NCI-H1436 (cell line): ENCODE measurements at places on chromosomes 1 and 21.

DNA sequence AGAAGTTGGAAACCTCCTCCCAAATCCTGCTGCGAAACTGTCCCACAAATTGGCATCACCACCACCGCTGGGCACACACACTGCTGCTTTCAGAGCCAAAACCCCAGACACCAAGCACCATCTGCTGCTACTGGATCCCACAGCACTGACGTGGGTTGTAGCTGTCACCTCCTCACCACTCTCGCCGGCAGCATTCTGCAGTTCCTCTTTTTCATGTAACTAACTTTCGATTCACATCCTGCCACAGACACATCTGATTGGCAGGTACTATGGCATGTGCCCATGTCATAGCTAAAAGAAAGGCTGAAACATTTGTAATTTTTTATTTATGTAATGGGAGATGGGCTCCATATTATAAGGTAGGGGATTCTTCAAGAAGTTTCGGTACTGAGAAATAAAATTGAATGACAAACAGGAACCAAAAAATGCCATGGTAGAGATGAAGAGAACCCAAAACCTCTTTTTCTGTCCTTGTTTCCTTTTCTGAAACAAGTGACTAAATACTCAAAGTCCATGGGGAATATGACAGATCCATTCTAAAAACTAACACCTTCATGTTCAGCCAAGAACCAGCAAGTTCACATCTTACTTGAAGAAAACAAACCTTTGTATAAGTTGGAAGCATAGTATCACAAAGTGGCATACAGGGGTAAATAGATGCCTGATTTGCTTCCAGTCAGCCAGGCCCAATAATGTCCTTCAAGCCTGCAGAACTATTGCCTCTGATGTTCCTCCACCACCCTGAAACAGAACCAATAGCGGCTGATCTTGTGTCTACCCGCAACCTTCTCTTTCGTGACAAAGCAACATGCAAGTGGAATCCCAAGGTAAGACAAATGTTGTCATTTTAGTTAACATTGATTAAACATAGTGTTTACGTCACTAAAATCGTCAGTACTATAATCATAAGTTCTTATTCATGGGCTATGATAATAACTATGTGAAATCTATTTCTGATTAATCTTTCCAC is 26.6 kb upstream of the RGS13 start:
- no peak for DNase-seq

DNA sequence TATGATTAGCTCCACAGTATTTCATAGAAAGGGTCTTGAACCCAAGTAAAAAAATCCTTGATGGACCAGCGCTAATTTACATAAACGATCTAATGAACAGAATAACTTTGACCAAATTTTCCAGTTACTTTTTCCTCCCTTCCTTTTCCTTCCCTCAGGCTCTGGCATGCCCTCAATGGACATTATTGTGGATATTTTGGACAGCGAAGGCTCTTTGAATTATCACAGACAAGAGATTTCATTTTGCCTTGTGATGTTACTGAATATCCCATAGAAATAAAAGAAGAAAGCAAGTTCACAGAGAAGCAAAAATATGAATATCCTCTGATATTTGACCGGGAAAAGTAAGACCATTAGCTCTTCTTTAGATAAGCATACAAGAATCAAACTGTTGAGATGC is 60.3 kb upstream of the EXO1 start:
- DNase-seq: no peak

GRCh38 chr1:170340308-170340707 is 191.7 kb upstream of the GORAB start:
- no peak for DNase-seq

DNA sequence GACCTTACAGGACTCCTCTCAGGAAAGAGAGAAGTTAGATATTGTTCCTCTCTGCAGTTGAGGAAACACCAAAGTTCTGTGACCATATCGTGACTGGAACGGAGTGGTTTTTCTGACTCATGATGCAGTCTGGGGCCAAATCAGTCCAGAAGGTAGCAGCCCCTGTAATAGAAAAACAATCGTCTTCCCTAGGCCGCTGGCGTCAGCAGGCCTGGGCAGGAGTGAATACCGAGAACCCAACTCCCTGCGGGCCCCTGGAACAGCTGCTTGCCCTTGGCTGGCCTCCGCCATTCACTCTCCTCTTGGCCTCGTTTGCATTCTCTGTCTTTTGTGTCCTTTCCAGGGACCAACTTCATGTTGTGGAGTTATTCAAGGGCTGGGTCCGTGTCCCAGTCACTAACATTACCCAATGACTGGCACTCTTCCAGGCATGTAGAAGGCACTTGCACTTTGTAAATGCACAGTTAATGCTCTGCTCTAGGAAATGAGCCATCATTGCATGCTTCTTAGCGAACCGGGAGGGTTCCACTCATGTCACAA is 10.9 kb upstream of the CD101 start:
- DNase-seq: no peak

DNA sequence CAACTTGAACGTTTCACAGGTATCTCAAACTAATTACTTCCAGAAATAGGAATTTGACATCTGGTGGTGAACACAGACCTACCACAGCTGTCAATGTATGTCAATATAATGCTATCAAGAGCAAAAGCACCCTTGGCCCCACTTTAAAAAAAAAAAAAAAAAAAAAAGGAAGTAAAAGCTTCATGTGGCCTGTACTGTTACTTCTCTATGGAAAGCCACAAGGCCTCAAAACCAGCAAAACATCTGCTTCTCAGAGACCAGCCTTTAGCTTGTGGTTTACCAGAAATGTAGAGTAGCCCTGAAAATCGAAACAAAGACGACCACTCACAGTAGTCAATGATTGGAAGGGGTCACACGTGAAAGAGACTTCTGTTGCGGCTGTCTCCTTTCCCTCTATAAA is 109.6 kb downstream of the SLC45A1 start:
- DNase-seq: no peak

- DNase-seq: no peak
These were observed 1.3 kb upstream of the PLD5 start for GRCh38 chr1:242525769-242526168.

- no peak for DNase-seq
These were observed 556 bp downstream of the WDR77 start for GRCh38 chr1:111448482-111448917.

GRCh38 chr1:212260557-212261355 is 24.5 kb upstream of the PPP2R5A start:
- DNase-seq: no peak
